ENCODE measurements at places on chromosomes 1 and 21.

DNA sequence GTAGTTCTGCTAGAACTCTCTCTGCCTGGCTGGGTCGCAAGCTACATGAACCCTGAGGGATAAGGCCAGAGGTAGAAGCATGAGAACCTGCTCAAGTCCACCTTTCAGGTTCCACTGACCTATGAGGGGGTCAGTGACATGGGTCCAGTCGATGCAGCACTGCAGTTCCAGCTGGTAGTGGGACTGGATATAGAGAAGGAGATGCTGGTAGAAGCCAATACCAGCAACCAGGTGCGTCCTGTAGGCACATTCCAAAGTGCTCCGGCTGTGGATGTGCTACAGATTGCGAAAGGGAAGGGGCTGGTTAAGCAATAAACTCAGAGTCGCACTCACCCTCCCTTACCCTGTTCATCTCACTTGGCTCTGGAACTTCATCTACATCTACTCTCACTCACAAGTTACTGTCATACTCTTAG, 5.7 kb downstream of the SMG5 start:
- DNase-seq: no peak

DNA sequence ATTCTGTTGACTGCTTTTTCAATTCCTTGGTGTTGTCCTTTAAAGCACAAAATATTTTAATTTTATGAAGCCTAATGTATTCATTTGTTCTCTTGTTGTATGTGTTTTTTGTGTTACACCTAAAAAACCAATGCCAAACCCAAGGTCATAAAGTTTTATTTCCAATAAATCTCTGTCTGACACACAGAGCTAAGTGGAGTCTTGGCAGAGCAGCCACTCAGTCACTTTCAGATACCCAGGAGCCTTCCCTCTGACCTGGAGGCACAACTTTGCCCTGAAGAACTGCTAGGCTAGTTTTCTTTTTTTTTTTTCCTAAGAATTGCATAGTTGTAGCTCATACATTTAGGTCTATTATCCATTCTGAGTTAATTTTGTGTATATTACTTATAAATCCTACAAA, 71.2 kb upstream of the BCL9 start:
- DNase-seq: no peak

- no peak for DNase-seq
Measured at GRCh38 chr1:209406595-209406994, 176.9 kb upstream of the CAMK1G start.

DNA sequence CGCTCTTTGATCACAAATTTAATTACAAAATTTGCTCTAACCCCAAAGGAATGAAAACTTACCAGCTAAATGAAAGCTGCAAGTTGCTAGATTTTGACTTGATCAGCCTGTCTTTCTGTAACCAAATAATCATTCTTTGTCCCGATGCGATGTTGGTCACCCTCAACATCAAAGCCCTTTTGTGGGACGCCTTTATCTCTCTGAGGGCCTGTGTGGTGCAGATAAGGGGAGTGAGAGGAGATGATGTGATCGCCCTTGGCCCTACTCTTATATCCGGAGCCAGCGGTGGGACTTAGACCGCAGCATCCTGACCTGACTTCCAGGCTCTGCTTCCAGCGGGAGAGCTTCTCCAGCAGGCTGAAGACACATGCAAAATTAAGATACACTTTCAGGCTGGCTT, 19.3 kb upstream of the UMODL1 start:
- no peak for DNase-seq

DNA sequence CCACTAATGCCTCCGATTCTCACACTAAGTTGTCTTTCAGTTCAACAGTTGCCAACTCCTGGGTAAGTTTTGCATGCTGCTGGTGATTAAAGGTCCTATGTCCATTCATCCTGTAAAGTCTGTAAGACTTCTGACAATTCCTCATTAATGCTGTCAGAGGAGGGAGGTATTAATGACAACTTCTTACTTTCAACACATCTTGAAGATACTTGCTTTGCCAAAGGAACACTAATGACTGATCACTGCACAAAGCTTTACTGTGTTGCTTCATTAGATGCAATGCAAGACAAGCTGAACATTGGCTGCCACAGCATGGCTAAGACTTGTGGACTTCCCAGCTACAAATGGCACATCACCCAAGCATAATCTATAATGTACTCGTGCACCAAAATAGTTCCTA, 114.6 kb upstream of the PRDX6 start:
- DNase-seq: no peak

- no peak for DNase-seq
Measured at GRCh38 chr1:48903291-48903690, 126.6 kb upstream of the BEND5 start.

DNA sequence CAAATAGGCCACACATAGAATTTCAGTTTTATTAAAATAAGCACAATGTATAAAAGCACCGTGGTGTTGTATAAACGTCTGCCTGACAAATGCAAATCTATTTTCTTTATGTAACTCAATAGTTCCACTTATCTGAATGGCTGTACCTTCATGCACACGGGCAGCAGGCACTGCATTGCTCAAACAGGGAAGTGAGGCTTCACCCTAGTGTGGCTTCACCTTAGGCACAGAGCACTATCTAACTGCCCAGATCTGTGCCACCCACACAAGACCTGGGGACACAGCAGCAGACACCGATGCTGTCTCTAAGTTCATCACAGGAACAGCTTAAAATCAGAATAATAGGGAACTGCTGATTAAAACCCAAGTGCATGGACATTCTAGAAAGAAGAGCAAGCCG, 6.0 kb upstream of the KNCN start:
- DNase-seq: no peak

GRCh38 chr1:234250747-234251146, 122.5 kb upstream of the COA6 start:
- no peak for DNase-seq

DNA sequence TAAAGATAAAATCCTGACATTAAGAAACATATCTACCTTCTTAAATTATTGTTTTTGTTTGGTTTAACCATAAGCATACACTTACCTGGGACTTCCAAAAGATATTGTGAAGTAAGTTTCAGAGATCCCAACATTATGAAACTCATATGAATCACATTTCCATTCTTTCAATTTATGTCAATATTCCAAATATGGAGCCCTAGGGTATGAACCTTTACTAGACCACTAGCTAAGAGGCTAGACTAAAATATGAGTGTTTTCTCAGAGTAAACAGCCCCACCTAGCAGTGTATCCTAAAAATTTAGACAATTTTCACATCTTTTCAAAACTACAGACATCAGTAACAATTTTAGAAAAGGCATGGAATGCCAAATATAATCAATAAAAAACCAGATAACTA, 24.4 kb downstream of the SCAF4 start:
- no peak for DNase-seq

- peak; percentile 47 for DNase-seq
Measured at GRCh38 chr1:225651376-225651871, 1.5 kb downstream of the ENAH start.

DNA sequence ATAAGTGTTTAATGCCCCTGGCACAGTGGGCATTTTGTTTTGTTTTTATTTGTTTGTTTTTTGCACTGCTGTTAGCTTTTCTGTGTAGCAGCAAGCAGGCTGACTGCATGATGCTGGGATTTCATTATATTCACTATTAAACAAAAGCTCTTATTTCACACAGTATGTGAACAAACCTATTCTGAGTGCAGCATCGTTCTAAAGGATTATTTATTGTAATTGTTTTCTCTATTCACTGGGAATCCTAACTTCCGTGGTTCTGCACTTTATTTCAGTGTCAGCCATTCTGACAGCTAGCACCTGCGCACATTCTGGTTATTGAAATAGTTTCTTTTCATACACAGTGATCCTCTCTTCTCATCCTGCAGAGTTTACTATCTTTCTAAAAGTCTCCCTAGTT, 595.0 kb downstream of the NEGR1 start:
- DNase-seq: no peak

- no peak for DNase-seq
Measured at GRCh38 chr1:227996187-227996950, 10.4 kb upstream of the WNT3A start.

GRCh38 chr1:10860682-10861081, 64.2 kb upstream of the CASZ1 start:
- no peak for DNase-seq

GRCh38 chr1:198655459-198656121, 16.8 kb downstream of the PTPRC start:
- no peak for DNase-seq

- DNase-seq: no peak
Measured at GRCh38 chr1:209609791-209610630, 26.5 kb downstream of the CAMK1G start.

DNA sequence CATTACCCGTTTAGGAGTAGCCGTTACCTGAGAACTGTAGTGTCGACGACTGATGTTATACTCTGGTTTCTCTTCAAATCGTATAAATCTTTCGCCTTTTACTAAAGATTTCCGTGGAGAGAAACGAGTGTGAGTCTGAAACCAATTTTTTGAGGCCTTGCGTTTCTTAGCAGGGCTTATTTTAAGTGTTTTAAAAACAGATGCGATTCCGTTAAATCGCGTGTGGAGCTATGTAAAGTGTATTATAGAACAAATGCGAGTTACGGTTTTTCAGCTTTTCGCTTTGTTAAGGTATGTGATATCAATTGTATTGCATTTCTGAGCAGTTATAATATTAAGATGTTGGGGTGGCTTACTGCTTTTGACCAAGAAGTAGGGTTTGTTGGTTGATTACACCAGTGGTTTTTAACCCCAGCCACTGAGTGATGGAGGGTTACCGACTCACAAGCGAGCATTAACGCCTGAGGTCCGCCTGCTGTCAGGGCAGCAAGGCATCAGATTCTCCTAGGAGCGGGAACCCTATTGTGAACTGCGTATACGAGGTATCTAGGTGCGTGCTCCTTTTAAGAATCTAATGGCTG, 18.0 kb downstream of the KIAA2013 start:
- peak; percentile 95 for DNase-seq

GRCh38 chr1:212228591-212229119, 56.6 kb upstream of the PPP2R5A start:
- no peak for DNase-seq

DNA sequence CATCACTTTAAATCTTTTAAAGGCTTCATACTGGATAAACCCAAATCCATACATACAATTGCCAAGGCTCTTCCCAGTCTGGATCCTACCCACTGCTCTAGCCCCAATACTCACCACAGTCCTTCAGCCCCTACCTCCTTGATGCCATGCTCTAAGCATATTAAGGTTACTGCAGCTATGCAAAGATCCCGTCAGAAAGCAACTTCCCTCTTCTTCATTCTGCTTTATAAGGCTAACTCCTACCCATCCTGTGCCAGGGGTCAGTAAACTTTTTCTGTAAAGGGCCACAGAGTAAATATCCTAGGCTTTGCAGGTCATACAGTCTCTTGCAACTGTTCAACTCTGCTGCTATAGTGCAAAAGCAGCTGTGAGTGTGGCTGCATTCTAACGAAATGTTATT, 34.3 kb upstream of the MTF1 start:
- DNase-seq: no peak

DNA sequence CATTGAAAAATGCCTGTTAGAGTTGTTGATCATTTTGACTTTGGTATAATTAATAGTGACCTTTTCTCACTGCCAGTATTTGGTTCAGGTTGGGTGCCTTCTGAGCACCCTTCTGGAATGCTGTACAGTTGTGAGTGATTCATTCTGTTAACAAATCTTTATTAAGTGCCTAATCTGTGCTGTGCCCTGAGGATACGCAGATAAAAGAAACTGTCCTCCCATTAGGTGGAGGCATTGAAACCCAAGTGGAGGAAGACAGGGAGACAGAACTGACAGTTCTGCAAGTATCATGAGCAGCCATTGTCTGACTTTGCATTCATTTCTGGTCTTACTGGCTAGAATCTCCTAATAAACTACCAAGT, 76.1 kb upstream of the ZNF326 start:
- DNase-seq: peak; percentile 4

GRCh38 chr1:29824025-29824424, 587.7 kb downstream of the PTPRU start:
- no peak for DNase-seq

GRCh38 chr1:10941891-10942541, 70.4 kb upstream of the TARDBP start:
- DNase-seq: peak; percentile 48

GRCh38 chr21:46540087-46540710, 64.7 kb downstream of the S100B start:
- no peak for DNase-seq

DNA sequence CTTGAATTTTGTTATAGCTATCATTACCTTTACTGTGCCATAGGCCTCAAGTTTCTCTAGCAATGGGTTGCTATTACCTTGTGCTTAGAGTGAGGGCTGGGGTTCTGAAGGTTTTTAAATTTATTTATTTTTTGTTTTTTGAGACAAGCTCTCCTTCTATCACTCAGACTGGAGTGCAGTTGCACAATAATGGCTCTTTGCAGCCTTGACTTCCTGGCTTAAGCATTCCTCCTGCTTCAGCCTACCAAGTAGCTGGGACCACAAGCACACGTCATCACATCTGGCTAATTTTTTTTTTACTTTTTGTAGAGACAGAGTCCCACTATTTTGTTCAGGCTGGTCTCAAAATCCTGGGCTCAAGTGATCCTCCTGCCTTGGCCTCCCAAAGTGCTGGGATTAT, 41.5 kb downstream of the SNX27 start:
- DNase-seq: no peak

DNA sequence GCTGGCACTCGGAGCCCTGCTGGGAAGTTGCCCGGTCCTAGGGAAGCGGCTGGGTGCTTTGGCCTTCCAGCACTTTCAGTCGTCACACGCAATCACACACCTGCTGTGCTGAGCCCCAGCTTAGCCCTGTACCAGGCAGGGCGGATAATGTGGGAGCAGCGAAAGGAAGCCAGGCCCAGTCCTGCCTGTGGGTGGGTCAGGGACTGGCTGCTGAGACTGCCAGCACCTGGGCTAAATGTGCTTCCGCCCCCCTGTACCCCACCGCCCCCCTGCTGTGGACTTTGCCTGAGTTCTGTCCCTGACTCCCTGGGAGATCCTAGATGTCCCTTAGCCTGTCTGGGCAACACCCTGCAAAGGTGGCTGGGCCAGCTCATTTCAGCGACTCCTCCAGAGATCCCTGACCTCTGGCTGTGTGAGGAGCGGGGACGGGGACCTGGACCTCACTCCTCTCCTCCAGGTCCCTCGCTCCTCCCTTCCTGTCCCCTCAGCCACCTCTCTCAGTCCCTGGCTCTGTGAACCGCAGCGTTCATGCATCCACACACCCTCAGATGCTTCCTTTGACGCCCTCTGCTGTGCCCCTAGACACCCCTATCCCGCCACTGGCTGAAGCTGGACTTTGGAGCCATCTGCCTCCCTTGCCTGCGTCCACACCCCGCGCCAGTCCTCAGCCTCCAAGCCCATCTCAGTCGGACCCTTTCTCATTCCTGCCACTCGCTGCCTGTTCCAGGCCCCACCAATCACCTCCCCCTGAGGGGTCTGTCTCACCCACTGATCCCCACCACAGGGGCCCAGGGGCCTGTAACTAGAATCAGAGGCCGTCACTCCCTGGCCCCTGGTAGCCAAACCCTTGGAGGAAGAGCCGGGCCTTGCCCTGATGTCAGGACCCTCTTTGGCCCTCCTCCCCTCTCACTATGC, 1.4 kb downstream of the MMEL1 start:
- no peak for DNase-seq

- no peak for DNase-seq
Measured at GRCh38 chr21:41895643-41896493, 16.7 kb upstream of the PRDM15 start.

Measured in NCI-H524 (cell line).